Uterus (tissue), 4 donors: ENCODE measurements at places on chromosomes 2 and 18.
A peak's percentile ranks its signal among the peaks of the same experiment; 100 is the strongest.

DNA sequence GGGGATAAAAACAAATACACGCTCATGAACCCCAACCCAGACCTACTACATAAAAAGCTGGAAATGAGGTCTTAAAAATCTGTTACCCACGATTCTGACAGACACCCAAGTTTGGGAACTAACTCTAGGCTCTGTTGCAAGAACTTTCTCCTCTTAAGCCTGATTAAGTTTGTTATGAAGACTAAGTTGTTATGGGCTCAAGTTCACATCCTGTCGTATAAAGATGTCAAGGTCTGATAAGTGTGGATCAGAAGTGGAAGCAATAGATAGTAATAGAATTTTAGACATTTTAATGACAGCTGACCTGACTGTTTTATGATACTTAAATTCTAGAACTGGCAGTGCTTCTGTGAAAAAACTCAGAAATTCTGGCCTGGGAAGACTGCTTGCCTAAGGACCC, 43.2 kb downstream of the LPIN2 start:
- no peak for DNase-seq

GRCh38 chr18:55338978-55339650, 248.9 kb downstream of the TCF4 start:
- no peak for DNase-seq

DNA sequence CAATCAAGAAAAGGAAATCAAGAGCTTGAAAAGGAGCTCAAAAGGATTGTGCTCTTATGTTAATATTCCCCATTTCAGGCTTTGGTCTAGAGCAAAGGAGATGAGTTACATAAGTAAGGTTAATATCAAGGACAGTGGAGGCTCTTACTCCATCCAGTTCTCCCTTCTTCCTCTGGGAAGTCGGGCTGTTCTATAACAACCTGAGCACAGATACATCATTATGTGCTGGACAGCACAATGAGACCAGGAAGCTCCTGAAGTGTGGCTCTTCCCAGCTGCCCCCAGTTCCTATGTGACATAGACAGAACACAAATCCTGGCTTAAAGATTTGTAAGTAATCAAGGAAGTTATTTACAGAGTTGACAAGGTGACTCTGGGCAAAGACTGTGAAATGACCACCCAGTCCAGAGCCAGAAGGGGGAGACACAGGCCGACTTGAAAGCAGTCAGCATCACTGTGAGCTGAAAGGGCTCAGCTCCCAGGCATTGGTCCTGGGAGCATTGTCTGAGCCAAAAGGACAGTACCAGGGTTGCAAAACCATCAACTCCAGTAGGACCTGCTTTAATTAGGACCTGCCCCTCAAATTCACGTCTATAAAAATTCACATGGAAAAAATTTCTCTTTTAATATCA, 917.6 kb upstream of the ACVR2A start:
- DNase-seq: peak; percentile 58

- no peak for DNase-seq
Measured at GRCh38 chr2:165886487-165887146, 67.0 kb downstream of the TTC21B start.
